CD4-positive, alpha-beta T cell treated with Interleukin-15 for 4 hours (primary cell): ENCODE measurements at places on chromosomes 16 and 17.

DNA sequence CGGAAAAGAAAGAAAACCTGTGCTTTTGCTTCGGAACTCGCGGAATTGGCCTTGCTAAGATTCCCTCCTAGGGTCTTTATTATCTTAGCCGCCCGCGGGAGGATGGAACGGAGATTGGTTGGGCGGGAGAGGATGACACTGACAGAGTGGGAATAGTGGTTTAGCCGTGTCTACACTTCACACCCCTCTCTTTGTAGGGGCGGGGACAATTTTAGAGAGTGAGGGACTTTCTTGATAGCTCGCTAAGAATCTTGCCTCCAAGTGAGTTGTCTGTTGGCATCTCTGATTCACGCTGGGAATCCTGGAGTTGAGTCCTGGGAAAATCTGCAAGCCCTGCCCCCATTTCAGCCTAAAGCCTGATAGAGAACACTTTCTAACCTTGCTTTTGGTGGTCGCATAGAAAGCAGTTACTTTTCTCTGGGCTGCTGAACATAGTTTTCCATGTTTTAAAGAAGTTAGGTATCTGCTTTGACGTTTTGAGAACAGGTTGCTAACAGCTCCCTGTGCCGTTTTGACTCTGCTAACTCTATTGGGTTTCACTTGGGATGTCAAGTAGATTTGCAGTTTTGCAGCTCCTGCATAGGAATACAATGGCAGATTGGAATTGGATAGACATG lies 697 bp downstream of the NOL11 start:
- peak; percentile 37 for DNase-seq

GRCh38 chr17:79044462-79044861 lies 20.5 kb downstream of the C1QTNF1 start:
- no peak for DNase-seq

DNA sequence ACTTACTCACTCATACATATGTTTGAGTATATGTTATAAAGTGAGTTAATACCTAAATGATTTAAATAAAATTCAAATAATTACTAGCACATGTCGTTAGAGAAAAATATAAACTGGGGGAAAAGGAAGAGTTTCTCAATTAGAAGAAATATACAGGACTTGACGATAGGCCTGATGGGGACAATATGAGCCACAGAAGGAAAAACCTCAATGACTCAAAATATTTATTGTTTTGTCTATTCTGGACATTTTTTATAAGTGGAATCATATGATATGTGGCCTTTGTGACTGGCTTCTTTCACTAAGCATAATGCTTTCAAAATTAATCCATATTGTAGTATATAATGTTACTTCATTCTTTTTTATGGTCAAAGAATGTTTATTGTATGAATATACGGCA lies 339.2 kb upstream of the PMFBP1 start:
- DNase-seq: no peak

GRCh38 chr17:1764284-1764683 lies 2.4 kb downstream of the SERPINF1 start:
- peak; percentile 56 for DNase-seq

DNA sequence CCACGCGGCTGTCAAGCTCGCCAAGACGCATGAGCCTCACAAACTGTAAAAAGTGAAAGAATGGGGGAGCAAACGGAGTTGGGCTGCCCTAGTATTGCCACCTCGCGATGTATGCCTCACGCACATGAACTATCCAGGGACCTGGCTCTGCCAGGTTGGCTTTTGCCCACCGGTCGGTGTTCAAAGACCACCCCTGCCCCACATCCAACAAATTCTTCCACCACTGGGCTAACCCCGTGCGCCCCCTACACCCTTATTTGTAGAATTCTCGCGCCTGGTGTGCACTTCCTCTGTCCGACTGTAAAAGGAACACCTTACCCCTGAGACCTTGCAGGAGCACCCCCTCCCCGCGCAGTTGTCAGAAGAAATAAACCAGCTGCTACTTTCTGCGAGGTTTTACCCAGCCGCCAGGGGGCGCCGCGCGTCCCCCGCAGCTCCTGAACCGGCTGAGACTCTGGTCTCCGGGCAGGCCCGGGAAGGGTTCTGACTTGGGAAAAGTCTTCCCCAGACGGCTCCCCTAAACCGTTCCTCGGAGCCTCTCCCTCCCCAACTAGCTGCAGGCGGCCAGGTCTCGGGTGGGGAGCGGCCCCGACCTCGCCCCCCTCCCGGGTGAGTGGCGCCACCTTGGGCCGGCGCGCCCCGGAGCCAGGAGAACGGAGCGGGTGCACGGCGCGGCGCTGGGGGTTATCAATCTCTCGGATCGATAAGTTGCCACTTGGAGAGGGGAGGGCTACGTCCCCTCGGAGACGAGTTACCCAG lies 1.7 kb upstream of the ZNF423 start:
- DNase-seq: peak; percentile 18

DNA sequence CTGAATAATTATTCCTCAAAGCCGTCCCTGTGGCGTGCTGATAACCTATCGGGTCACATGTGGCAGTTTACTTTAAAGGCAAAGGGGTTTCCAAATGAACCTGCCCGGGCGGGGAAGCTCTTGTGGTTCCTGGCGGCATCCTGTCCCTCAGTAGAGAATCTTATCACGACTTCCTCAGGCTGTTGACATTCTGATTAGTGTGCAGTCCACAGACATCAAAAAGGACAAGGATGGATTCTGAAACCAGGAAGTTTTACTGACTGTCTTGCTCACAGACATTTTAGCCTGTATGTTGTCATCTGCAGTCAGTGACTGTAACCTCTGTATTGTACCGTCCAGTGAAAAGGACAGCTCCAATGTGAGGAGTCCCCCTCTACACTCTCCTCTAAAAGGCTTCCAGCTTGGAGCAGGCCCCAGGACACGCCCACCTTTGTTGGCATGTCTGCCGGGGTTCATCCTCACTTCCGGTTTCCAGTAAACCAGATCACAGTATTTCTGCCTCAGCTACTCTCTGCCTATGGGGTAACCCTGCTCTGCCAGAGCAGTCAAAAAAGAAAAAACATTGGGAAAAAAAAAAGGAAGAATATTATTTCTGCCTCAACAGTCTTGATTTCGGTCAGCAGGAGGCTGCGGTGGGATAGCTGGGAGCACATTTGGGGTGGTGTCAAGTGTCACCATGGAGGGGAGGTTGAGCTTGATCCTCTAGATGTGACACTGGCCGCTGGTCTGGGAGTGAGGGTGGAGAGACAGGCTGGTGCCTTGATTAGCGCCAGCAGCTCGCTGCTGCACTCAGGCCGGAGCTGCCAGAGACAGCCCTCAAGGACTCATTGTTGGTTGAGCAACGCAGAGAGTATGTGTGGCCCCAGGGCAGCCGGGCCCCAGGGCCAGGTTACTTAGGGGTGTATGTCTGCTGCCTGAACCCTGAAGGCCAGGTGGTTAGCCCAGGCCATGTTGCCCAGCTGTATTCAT lies 89.0 kb upstream of the DNAH17 start:
- DNase-seq: peak; percentile 53
